ENCODE measurements at places on chromosomes 11 and 22.
A peak's percentile ranks its signal among the peaks of the same experiment; 100 is the strongest.

DNA sequence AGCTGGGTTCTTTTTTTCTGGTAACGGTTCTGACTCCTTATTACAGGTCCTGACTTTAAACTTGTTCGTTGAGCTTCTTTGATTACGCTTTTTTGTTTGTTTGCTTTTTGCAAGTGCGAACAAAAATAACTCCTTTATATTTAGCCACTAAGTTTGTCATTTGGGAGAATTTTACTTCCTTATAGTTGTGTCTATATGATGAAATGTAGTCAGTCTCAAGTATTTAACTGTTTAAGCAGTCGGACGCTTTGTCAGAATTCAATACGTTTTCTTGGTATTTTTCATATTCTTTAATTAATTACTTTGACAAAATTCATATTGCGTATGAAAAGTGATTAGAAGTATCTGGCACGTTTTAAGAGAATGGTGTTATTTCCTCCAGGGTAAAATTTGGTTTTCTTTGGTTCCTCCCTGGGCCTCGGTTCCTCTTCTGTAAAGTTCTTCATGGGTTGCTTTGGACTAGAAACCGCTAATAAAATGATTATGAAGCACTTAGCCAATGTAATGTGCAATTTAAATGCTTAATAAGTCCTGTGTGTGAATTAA, 1.3 kb downstream of the CBL start:
- no peak for DNase-seq

DNA sequence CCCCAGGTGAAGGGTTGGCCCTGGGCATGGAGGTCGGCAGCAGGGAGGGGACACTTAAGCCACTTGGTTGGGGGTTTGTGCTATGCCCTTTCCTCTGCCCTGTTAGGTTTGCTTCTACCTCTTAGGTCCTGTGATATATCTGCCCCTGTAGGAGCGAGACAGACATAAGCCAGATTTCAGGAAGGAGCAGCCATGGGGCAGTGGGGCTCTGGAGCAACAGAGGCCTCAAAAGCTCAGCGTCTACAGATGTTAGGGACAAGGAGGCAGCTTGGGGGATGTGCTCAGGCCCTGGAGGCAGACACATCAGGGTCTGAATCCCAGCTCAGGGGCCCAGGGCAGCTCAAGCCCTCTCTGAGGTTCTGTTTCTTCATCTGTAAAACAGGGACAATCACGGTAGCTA, 27.2 kb upstream of the KCNQ1OT1 start:
- no peak for DNase-seq

DNA sequence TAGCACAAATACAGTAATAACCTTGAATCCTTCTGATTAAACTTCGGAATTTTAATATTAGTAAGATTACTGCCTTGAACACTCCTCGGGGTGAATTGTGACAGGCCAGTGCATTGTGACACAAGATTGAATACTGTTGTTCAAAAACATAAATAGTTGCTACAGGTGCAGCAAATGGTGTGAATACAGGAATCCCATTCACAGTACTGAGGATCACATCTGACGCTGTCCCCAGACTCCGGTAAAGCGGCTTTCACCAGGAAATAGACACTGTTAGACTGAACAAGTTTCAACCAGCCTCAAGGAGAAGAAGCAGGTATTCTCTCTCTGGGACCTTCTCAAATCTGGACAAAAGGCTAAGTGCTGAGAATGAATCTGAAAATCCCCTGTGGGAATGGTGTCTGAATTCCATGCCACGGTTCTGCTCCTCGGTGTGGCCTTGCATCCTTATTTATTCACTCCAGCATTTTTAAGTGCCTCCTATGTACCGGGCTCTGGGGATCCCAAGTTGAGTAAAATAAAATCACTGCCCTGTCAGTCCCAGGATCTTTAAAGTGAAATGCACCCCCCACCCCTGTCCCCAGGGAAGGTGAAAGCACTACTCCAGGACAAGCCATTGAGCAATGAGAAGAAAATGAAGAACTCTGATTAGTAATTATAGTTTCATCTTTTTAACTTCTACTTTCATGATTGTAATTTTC, 3.4 kb downstream of the LGR4 start:
- DNase-seq, result no peak

DNA sequence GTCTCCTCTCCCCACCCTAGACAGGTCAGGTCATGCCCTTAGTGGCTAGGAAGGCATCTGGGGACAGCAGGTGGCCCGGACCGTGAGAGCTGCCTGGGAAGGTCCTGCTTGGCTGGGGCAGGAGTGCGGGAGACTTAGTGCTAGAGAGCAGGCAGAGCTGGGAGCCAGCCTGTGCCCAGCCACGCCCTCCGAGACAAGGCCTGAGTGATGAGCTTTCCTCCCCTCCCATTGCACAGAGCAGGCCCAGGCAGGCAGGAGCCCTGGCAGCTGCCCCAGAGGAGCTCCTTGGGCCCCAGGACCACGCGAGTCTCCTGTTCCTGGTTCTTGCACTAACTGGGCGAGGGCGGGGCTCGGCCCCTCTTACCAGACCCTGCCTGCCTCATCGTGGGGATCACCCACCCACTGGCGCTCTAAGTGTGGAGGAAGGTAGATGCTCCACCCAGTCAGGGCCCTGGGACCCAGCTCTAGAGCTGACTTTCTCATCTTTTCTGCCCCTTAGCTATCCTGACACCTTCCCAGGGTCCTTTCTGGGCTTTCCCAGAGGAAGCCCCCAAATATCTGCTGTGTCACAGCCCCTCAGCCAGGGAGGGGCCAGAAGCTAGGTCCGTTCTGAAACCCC, 44.9 kb downstream of the MACROD1 start:
- DNase-seq, result no peak

DNA sequence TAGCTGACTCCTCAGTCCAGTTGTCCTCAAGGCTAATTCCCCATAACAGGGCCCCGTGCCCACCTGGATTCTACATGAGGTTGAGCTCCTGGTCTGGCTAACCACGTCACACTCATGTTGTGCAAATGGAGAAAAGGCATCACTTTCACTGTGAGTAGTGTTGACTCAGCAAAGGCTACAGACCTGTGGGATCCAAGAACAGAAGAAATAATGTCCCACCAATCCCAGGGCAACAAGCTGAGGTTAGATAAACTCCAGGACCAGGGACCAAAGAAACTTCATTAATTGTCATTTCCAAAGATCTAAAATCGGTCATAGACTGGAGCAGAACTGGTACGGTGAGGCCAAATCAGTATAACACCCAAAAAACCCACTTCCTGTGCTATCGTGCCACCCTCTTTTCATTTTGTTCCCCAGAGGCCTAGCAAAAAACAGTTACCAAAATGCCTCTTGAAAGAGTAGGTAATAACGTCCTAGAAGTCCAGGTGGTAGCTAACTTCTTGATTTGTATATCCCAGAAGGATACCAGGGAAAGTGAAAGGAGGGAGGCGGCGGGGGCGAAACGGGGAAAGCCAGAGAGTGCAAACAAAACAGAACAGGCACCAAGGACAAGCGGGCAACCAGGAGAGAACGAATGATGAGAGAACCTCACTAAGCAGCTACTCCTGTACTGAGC, 1.4 kb downstream of the PCSK7 start:
- peak; percentile 44 for DNase-seq

- peak; percentile 33 for DNase-seq
Measured at GRCh38 chr11:128796270-128796669, 70.8 kb downstream of the KCNJ1 start.

DNA sequence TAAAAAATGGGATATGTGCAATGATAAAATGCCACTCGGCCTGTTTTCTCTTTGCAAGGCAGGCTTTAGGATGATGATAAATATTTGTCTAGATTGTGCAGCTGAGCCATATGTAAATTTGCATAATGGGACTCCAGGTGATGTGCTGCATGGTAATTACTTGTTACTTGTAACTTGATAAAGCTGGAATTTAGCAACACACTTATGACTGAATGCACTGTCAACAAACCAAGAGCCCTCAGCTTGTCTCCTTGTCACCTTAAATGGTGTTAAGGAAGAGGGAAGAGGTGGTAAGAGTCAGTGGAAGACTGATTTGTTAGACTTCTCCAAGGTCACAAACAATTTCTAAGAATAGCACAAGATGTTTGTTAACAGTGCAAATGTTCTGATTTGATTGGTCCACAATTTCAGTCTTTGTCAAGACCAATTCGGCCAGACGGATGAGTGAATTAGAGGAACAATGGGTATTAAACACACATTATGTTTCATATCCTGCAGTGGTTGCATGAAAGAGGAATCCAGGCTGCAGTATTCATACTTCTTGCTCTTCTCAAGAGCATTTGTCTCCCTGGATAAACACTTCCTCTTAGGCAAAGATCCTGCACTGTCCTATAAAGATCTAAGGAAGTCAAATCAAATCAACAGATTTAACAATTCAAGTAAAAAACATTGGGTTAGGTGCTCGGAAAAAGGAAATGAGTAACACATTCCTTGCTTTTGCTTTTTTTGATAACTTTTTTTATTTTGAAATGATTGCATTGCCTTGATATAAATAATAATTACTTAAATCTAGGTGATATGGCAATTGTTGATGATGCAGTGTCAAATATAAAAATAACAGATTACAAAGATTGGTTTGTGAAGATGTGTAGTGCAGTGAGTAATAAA, 448.3 kb upstream of the DDI1 start:
- no peak for DNase-seq

DNA sequence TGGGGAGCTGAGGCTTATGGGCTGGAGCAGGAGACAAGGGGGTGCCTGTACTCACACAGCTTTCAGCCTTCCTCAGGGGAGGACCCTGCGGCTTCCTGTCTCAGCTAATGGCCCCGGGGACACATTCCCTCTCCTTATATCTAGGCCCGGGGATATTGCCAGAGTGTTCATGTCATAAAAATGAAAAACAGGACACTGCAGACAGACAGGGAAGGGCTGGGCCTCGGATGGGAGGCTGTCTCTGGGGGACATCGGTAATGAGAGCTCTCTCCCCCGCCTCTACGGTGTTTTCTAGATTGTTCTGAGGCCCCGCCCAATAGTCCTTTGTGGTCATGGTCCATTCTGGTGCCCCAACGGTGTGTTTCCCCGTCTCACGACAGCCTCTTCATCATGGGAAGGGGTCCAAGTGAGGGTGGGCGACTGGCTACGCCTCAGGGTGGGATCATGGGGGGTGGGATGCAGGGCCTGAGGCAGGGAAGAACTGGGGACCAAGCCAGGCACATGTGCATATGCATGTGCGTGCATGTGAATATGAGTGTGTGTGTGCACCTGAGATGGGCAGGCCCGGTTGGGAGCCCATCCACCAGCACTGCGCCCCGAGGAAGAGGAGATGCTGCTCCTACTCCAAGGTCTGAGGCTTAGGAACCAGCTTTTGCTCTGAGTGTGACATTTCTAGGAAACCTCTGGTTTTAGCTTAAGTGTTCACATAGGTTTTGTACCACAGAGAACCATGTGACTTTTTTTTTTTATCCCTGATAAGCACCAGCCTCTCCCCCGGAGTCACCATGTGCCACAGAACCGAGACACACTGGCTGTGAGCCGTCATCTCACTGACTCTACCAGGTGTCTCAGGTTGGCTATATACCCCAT, 5.3 kb downstream of the ARVCF start:
- DNase-seq, result no peak

- no peak for DNase-seq
Measured at GRCh38 chr11:285894-286220, 3.1 kb upstream of the PGGHG start.

- DNase-seq, result no peak
Measured at GRCh38 chr11:11520231-11521015, 101.4 kb downstream of the GALNT18 start.

GRCh38 chr11:1335811-1336761, 26.7 kb upstream of the TOLLIP start:
- DNase-seq, result no peak

DNA sequence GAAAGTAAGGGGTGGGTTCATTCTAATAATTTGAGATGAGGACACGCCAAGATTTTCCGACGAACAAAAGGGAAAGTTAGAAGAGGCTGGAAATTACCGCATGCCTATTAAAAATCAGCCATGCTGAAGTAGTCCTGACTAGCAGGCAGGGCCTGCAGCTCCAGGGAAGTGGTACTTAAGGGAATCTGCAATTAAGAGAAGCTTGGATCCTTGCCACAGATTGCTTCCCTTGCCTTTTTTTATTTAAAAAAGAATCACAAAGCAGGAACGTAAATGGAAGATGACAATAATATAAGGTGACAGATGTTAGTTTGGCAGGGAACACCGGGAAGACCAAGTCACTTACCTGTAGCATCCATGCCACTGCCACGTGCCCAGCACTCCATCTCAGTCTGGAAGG, 359.3 kb downstream of the CADM1 start:
- DNase-seq, result no peak

DNA sequence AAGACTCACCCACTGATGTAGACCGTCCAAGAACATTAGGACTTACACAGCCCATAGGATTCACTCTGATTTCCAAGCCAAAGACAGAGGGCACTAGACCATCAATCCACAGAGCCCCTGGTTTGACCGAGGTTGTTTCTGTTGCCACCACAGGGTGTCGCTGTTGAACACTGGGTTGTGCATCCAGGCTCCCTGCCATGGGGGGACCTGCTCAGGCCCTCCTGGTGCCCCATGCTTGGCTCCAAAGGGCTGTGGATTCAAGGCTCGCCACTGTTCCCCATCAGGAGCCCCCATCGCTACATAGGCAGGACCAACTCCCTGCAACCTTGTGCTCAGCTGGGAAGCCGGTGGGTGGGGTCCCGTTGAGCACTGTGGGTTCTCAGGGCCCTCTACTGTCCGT, 128.0 kb upstream of the ANO1 start:
- DNase-seq, result no peak

GRCh38 chr22:27686534-27686933, 115.0 kb downstream of the MN1 start:
- no peak for DNase-seq
